ENCODE measurements at places on chromosomes 2 and 18. TPM values are rescaled to one million over a fixed set of nuclear protein-coding genes. Genes with fewer than 3 reads are reported as not detected.

The NPHP1 gene
- 6.5 TPM for total RNA-seq

The CYS1 gene
- total RNA-seq: 0.79 TPM

The CYP26B1 gene
- 6.8 TPM for total RNA-seq

GRCh38 chr2:214193943-214194342 lies 216.9 kb upstream of the VWC2L start:
- DNase-seq: peak; percentile 69

- no peak for DNase-seq
Measured at GRCh38 chr2:217998926-217999594, 3.7 kb downstream of the TNS1 start.

GRCh38 chr2:147711031-147711430 lies 133.8 kb upstream of the ACVR2A start:
- peak; percentile 72 for DNase-seq

GRCh38 chr18:75679331-75679730 lies 251.8 kb upstream of the SMIM21 start:
- DNase-seq: no peak

DNA sequence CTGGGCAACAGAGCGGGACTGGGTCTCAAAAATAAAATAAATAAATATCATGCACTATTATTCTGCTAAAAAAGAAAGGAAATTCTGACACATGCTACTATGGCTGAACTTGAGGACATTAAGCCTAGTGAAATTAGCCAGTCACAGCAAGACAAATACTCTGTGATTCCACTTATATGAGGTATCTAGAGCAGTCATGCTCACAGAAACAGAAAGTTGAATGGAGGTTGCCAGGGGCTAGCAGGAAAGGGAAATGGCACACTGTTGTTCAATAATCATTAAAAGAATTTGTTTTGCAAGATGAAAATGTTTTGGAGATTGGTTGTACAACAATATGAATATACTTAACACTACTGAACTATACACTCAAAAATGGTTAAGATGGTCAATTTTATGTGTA lies 60.8 kb downstream of the NCKAP1 start:
- DNase-seq: no peak

DNA sequence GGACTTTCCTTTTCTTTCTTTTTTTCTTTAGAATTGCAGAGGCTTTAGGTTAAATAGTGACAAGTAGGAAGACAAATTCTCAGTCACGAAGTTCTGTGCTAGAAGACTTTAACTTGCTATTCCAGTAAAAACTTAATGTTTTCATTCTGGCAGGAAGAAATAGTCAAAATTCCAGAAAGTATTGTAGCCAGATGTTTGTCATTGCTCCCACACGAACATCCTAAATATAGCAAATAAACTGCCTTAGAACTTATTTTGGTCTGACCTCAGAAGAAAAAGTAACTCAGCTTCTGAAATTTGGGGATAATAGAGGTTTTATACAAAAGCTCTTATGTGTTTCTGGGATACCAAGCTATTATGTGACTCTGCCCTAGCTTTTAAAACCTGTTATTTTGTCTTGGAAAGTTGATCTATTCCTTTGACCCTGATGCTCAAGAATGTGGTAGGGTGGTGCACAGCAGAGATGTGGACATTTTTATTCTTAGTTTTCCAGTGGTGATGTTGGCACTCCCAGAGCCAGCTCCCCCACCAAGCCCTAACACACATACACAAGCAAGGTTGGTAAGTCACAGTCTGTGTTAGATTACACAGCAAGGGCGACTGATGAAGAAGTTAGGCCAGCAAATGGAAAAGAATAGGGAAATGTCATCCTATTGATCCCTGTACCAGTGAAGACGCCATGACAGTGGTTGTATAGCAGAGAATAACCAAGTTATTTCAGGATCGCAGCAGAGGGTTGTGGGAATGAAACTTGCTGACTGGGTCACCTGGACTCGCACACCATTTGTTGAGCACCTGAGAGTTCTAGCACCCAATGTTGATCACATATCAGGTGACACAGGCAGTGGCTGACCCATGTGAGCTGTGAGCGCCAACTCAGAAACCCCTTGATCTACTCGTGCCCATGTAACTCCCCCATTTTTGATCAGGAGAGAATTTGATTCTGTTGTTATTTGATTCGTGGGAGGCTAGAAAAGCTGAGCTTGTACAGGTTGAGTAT lies 23.7 kb downstream of the FARP2 start:
- DNase-seq: no peak

DNA sequence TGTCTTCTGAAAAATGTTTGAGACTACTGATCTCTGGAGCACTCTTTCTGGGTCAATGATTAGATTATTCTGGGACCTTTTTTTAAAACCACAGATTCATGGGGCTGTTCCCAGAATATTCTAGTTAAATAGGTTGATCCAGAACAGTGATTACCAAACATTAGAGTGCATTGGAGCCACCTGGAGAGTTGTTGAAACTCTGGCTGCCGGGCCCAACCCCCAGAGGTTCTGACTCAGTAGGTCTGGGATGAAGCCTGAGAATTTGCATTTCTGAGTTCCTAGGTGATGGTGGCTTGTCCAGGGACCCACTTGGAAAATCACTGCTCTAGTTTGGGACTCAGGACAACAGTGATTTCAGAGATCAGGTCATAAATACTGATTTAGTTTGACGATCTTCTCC lies 197.3 kb downstream of the PTPRM start:
- no peak for DNase-seq

DNA sequence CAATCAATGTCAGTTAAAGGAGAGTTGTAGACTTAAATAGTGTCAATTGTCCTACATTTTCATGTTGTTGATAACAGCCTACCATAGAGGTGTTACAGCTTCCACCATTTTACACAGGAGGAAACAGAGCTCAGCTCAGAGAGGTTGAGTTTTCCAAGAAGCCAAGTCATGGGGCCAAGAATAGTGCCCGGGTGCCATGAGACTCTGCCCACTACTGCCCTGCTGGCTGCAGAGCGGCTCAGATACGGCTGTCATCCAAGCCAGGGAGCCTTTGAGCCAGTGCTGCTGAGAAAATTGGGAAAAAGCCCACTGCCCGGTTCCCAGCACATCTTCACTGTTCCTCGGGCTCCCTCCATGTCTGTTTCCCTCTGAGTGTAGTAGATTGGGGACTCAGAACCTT lies 22.0 kb downstream of the RAB12 start:
- no peak for DNase-seq

All from M059J (cell line).